ENCODE measurements at places on chromosomes 4 and X. TPM values are rescaled to one million over a fixed set of nuclear protein-coding genes. Genes with fewer than 3 reads are reported as not detected.

- DNase-seq: no peak
These were observed 214.4 kb upstream of the KLF3 start for GRCh38 chr4:38449506-38450174.

GRCh38 chr4:137957806-137958205 is 284.3 kb downstream of the SLC7A11 start:
- no peak for DNase-seq

GRCh38 chr4:70463335-70463734 is 8.7 kb upstream of the MUC7 start:
- no peak for DNase-seq

PRRG1 gene
- total RNA-seq: 11.9 TPM

PFKFB1 gene
- 0.20 TPM for total RNA-seq

CFP gene
- 0.12 TPM for total RNA-seq
